ENCODE measurements at places on chromosomes 7 and 10.

DNA sequence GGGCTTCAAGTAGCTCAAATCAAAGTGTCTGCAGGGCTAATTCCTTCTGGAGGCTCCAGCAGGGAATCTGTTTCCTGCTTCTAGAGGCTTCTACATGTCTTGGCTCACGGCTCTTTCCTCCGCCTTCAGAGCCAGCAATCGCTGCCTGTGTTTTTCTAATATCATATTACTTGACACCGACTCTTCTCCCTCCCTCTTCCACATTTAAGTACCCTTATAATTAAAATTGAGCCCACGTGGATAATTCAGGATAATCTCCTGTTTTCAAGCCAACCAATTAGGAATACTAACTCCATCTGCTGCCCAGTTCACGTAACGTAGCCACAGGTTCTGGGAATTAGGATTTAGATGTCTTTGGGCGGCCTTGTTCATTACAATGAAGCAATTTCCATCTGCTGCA lies 372.2 kb downstream of the DPP6 start:
- no peak for DNase-seq

GRCh38 chr7:2964208-2964607 lies 79.5 kb downstream of the CARD11 start:
- no peak for DNase-seq

- DNase-seq: no peak
Measured at GRCh38 chr7:22137026-22137425, 191.3 kb upstream of the CDCA7L start.

GRCh38 chr7:89247207-89247606 lies 451.7 kb upstream of the TEX47 start:
- no peak for DNase-seq

DNA sequence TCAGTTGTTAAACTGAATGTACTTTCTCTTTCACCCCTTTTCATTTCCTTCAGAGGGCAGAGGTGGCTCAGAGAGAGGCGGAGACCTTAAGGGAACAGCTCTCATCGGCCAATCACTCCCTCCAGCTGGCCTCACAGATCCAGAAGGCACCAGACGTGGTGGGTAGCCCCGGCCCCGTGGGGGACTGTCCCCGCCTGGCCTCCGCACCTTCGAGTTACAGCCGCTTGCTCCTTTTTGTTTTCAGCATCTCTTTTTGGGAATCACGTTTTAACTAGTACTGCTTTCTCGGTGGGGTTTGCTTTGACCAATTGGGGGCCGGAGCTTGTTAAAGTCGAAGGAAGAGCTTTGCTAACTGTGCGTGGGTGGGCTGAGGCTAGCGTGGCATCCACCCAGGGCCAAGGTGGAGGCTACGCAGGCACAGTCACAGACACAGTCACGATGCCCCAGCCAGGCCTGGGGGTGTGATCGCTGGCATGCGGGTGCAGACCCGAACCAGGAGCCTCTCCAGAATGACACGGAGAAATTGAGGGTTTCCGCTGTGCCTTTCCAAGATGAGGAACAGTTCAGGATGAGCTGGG lies 116.2 kb upstream of the SH2B2 start:
- DNase-seq: no peak

- no peak for DNase-seq
Measured at GRCh38 chr7:27746978-27747377, 7.0 kb downstream of the TAX1BP1 start.
